Urinary bladder (tissue), 4 donors: ENCODE measurements at places on chromosomes 3 and 15. TPM values are rescaled to one million over a fixed set of nuclear protein-coding genes. Genes with fewer than 3 reads are reported as not detected.

GRK7 gene
- total RNA-seq, result 0.16 TPM

- no peak for DNase-seq
Observed at GRCh38 chr3:13015286-13016082, 57.7 kb downstream of the IQSEC1 start.

PTPN9 gene
- total RNA-seq, result 26.6 TPM

DNA sequence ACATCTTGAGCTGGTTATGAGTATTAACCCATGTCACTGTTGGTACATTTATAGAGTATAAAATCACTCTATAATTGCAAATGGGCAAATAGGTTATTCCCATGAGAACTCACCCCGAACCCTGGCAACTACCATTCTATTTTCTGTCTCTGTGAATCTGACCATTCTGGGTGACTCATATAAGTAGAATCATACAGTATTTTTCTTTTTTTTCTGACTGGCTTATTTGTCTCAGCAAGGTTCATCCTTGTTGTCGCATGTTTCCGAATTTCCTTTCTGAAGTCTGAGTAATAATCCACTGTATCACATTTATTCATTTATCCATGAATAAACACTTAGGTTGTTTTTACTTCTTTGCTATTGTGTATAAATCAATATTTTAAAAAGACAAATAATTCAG is 59.9 kb upstream of the CHRM5 start:
- no peak for DNase-seq

DNA sequence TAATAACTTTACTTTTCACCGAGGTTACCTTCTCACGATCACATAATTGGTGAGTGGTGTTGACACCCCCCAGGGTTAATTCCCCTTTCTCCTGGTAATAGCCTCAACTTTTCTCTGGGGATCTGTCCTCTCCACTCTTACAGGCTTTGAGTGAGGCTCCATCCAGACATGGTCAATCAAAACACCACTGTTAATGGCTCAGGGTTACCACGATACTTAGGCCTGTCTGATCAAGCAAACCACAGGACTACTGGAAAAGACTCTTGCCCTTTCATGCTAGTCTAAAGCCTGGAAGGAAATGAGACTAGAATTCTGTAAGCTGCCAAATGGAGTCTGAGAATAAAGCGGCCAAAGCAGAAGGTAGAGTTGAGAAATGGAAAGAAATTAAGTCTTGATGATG is 56.5 kb upstream of the STT3B start:
- no peak for DNase-seq
